ENCODE measurements at places on chromosomes 3 and 15.

DNA sequence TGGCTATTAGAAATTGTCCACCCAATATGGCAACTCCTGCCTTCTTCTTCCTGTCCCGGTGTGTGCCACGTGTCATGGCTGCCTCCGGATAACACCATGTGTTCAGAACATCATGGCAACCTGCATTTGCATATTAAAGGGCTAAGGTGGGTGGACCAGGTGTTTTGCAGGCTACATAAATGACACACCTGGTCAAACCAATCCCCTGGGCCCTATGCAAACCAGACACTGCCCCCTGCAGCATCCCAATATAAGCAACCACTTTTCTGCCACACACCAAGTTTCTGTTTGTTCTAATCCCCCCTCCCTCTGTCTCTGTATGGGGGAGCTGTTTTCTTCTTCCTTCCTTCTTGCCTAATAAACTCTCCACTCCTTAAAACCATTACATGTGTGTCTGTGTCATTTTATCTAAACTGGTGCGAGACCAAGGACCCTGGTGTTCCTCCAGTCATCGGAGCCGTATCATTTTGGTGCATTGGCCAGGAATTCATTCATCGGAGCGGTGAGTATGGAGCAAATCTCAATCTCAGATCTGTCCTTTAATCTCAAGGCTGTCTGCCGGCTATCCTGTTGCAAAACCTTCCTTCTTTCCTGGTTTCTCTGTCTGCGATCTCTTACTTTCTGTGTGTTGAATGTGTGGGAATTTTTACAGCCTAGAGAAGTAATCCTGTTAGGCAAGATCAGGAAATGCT is 44.5 kb downstream of the NCEH1 start:
- no peak for DNase-seq

DNA sequence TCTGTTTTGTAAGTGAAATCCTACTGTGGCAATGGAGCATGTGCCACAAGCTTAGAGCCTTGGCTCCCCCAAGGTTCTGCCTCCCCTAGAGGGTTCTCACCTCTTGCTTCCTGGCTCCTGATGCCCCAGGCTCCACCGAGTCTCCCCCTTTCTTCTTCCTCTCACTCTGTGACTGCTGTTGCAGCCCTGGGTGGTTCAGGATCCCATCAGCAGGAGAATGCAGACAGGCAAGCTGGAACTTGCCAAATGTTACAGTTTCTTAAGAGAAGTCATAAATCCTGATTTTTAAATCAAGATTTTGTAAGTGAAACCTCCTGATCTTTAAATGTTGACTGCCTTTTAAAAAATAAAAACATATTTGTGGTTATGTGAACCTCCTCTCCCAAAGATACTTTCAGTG is 133.9 kb downstream of the CCNL1 start:
- no peak for DNase-seq

- DNase-seq, result no peak
These were observed 41.4 kb downstream of the MUC20 start for GRCh38 chr3:195762249-195762585.

DNA sequence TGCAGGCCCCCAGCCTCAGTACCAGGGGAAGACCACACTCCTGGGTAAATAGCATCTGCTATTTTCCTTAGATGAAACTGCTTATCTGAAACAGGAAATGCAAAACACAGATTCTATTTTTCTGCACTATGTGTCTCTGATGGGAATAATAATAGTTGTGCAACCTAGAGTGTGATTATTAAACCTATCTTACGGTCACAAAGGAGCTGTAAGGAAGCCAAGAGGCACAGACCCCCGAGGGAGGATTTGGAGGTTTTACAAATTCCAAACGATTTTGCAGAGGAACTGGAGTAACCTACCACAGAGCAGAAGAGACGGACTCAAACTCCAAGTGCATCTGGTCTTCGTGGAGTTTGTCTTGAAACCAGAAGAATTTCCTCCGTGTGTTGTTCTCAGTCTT is 14.1 kb upstream of the APOD start:
- DNase-seq, result no peak

DNA sequence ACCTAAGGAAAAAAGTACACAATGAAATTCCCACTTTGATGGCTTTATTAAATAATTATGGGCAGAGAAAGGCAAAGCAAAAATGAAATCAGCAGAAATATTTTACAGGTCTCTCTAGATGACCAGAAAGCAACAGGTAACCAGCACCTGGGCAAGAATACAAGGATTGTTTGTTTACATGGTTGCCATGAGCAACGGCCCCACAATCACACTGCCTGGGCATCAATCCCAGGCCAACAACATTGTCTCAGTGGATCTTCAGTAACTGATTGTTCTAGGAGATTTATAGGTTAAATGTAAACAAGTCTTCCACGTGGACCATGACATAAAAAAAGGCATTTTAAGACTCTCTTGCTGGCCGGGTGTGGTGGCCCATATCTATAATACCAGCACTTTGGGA is 82.6 kb downstream of the PDZRN3 start:
- no peak for DNase-seq

GRCh38 chr15:41566121-41566885 is 7.3 kb downstream of the TYRO3 start:
- no peak for DNase-seq

DNA sequence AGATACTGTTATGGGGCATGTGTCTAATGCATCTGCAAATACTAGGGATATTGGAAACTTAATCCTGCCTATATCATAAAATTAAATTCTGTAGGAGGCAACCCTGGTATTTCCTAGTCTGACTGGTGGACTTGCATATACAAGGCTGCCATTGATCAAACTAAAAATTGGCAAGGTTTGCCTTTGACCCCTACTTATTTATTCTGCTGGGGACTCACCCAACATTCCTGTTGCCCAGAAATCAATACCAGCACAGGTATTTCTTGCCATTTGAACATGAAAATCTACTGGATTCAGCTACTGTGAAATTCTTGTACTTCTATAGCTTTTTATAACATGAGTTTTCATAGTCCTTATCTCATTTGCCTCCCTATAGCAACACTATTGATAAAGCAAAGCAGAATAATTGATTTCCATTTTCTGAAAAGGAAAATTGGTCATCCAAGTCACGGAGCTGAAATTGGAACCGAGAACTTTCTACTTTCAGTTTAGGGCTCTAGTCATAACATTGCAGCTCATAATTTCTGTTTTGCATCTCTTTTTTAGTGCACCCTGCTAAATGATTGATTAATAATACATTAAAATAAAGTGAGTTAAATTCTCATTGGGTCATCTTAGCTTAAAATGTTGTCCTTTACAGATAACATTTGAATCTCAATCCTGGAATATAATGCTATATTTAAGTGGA is 365.2 kb downstream of the MFSD1 start:
- DNase-seq, result no peak

DNA sequence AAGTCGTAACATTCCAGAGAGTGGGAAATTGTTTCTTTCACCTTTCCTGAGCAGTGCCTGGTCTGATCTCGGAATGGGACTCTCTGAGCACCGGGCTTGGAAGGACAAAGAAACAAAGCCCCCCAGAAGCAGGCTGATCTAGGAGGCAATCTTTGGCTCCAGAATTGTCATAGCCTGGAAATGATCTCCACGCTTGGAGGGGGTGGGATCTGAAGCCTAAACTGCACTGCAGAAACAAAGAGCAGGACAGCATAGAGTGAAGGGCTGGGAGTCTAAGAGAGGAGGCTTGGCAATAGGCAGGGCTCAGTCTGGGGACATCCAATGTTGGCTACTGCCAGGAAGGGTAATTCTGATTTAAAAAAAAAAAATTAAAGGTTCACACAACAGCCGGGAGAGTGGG is 1.9 kb downstream of the CRABP1 start:
- no peak for DNase-seq

All from kidney capillary endothelial cell (primary cell).